ENCODE measurements at places on chromosomes 1 and 21.

DNA sequence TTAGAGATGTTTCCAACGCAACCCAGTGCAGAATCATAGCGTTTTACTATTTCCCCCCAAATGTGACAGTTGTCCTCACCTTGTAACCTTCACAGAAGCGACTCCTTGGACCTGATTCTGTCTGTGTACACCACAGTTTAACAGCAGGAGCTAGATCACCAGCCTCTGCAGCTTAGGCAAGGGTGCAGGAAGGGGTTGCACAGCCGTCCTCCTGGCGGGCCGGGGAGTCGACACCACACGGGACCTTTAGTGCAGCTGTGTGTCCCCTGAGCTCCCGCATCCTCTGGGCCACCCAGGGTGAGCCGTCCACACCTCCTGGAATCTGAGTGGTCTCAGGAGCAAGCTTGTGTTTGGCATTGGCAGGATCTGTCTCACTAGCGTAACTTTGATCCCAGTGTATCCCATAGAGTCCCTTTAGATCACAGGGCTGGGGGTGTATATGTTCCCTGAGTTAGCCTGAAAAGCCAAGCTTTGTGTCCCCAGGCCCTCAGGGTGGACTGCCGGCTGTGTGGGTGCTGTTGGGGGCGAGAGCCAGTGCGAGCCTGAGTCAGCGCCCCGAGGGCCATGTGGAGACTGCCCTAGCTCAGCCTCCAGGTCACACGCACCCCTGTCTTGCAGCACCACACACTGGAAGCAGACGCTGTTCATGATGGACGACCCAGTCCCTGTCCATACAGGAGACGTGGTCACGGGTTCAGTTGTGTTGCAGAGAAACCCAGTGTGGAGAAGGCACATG is 27.5 kb downstream of the PRMT2 start:
- peak; percentile 11 for DNase-seq

- DNase-seq = no peak
These were observed 32.1 kb downstream of the TESK2 start for GRCh38 chr1:45458894-45459293.

- no peak for DNase-seq
These were observed 48.7 kb downstream of the TRIM33 start for GRCh38 chr1:114462341-114462740.

DNA sequence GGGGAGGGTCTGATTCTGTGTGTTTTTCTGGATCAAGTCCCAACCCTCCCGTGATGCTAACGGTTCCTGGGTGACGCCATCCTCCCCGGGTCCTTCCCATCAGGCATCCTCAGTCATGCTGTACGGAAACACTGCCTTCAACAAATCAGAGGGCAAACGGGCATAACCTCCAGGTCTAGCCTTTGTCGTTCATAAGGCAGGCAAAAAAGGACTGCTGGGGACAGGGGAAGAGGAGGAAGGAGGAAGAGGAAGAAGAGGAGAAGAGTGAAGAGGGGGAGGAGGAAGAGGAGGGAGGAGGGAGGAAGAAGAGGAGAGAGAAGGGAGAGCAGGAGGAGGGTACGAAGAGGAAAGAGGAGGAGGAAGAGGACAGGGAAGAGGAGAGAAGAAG is 84.4 kb downstream of the ITPKB start:
- no peak for DNase-seq

- no peak for DNase-seq
These were observed 8.7 kb upstream of the MMEL1 start for GRCh38 chr1:2641381-2642130.

- DNase-seq = no peak
These were observed 8.5 kb downstream of the IGSF8 start for GRCh38 chr1:160089883-160090282.

DNA sequence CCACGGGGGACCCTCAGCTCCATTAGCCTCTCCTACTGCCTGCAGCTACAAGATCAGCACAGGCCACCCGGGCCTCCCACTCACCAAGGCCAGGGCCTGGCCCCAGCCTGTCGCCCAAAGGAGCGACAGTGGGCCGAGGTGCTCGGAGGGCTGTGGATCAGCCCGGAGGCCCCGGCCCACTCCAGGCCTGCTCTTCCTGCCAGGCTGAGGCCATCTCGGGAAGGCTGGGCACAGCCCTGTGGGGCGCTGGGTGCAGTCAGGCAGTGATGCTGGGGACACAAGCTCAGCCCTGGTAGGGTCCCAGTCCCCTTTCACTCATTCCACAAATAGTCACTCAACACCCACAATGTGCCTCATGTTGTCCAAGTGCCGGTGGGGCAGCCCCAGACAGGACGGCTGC is 58.8 kb downstream of the CASZ1 start:
- no peak for DNase-seq

- no peak for DNase-seq
These were observed 200.4 kb downstream of the DNM3 start for GRCh38 chr1:172041742-172042141.

DNA sequence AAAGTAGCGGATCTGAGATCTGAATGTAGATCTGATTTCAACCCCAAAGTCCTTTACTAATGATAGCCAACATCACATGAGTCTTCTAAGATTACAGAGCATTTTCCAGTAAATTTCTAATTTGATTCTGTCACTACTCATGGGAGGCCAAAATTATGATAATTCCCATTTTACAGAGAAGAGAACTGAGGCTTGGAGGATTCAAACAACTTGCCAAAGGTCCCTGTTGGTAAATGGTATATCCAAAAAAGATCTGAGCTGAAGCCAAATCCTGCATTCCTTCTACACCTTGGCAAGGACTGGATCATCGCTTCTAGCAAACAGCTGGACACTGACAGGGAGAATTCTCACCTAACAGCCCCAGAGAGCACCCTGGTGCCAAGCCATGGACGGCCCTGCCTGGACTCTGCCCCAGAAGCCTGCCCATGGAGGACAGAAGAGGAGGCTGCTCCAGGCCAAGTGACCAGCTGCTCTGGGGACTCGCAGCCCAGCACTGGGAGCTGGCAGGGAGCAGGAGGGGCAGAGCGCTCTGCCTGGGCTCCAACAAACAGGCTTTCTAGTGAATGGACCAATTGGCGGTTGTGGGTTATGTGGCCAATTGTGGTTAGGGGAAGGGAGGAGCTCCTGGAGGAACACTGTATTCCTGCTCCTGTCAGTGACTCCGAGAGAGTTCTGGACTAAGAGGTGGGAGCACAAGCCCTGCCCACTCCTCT is 6.4 kb upstream of the CSF1 start:
- DNase-seq = peak; percentile 53

GRCh38 chr1:223403184-223403815 is 10.1 kb downstream of the CCDC185 start:
- DNase-seq = peak; percentile 19

DNA sequence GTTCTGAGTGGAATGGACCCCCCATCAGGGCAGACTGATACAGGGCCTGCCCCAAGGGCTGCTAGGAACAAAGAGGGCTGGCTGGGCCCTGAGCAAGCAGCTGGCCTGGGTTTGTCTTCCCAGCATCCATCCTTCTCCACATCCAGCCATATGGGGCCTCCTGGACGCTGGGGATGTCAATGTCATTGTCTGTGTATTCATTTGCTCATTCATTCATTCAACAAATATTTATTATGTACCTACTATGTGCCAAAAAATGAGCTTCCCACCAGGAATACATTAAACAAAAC is 15.6 kb upstream of the ECE1 start:
- no peak for DNase-seq

GRCh38 chr1:218661411-218661810 is 316.3 kb downstream of the TGFB2 start:
- no peak for DNase-seq

DNA sequence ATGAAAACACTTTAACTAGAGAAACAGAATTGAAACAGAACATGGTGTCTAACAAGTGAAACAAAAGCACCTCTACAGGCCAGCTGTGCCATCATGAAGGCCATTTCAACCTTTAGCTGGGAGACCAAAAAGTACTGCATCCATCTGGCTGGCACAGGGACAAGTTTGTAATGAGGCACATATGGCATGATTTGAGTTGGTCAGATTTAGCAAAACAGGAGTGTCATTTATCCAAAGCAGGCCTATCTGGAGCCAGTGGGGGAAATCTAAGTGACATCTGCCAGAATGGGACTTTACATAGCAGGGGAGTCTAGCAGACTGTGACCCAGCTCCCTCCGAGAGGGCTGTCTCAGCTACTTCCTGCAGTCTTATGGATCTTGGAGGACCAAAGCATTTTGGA is 51.9 kb downstream of the DNTTIP2 start:
- no peak for DNase-seq

GRCh38 chr1:237211031-237211430 is 169.0 kb downstream of the RYR2 start:
- DNase-seq = no peak

GRCh38 chr1:26889551-26890466 is at the start of gene GPN2:
Gene GPN2 (minus strand): TSS chr1:26890283. CDS start chr1:26890096, 187 bp downstream.
- peak; percentile 68 for DNase-seq

GRCh38 chr1:29123887-29124365 is at the start of gene TMEM200B:
Gene TMEM200B (minus strand): TSS chr1:29123903. CDS start chr1:29121828, 2,075 bp downstream.
- DNase-seq = no peak

DNA sequence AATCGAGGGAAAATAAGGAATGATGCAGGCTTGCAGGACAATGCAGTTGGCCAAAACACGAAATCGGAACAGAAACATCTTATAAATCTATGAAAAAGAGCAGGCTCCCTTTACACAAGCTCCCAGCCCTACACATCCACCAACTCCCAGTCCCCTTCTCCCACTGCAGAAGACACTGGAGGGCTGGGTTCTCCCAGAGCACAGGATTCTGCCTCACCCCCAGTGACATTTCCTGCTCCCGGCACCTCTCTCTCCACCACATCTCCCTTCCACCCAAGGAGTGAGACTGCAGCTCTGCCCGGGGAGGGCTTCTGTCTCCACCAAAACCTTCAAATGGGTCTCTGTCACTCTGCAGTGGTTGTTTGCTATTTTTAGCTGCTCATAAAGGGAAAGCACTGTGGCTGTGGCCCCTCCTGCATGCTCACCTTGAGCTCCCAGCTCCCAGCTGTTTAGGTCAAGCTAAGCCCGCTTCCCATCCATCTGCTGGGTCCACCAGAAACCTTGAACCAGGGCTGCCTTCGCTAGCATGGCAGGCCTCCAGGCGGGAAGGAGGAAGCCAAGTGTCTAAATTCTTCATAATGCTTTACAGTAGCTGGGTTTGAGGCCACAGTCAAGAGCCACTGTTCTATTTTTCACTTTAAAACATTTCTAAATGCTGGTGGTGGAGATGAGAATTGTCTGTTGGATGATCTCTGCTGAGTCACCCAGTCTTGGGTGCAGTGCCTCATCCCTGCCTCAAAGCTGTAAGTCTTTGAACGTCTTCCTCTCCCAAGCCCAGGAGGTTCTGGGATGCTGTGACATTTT is 3.3 kb upstream of the C2CD2 start:
- peak; percentile 68 for DNase-seq

GRCh38 chr1:172229942-172230341 is 190.5 kb upstream of the C1orf105 start:
- DNase-seq = no peak

DNA sequence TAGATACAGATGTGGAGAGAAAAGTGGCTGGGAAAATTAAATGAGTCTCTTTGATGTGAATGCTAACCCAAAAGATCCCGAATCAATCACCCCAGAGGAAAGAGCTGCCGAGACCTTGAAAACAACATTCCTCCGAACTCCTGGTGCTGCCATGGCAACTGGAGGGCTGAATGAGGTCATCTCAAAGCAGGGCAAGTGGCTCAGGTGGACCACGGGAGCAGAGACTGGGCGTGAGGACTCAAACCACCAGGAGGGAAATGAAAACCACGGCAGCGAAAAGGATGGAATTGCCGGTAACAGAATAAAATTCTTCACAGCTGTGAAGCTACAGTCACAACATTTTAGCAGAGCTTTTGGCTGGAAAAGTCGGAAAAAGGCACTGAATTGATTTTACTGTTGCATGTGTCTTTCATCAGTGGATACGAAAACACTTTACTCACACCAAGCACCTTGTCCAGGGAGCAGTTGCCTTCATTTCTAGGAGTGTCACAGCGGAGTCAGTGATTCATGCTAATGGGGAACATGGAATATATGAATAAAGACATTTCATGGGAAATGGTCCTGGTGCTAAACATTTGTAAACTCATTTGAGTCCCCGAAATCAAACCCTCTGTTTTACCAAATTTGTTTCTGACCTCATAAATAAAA is 23.2 kb upstream of the BECN2 start:
- peak; percentile 26 for DNase-seq

- peak; percentile 52 for DNase-seq
These were observed 717.9 kb upstream of the CXADR start for GRCh38 chr21:16794950-16795349.

GRCh38 chr1:97137862-97138514 is 416.4 kb downstream of the PTBP2 start:
- peak; percentile 42 for DNase-seq

GRCh38 chr1:231058416-231059109 is 18.5 kb upstream of the FAM89A start:
- DNase-seq = no peak

DNA sequence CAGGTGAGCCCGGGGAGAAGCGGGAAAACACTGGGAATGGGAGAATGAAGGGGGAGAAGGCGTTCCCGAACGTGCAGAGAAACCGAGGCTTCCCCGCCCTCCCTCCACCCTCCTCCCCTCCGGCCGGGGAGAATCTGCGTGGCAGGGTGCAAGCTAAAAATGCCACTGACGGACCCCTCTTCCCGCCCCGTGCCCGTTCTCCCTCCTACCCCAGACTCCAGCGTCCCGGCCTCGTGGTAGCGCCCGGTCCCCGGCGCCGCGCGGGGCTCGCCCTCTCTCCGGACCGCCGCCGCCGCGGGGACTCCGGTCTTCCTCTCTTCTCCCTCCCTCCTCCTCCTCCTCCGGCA is 81.6 kb upstream of the AK4 start:
- no peak for DNase-seq

- DNase-seq = no peak
These were observed 325.6 kb downstream of the TTLL7 start for GRCh38 chr1:83673312-83673711.

GRCh38 chr1:197614916-197615692 is 160.2 kb downstream of the DENND1B start:
- peak; percentile 19 for DNase-seq

DNA sequence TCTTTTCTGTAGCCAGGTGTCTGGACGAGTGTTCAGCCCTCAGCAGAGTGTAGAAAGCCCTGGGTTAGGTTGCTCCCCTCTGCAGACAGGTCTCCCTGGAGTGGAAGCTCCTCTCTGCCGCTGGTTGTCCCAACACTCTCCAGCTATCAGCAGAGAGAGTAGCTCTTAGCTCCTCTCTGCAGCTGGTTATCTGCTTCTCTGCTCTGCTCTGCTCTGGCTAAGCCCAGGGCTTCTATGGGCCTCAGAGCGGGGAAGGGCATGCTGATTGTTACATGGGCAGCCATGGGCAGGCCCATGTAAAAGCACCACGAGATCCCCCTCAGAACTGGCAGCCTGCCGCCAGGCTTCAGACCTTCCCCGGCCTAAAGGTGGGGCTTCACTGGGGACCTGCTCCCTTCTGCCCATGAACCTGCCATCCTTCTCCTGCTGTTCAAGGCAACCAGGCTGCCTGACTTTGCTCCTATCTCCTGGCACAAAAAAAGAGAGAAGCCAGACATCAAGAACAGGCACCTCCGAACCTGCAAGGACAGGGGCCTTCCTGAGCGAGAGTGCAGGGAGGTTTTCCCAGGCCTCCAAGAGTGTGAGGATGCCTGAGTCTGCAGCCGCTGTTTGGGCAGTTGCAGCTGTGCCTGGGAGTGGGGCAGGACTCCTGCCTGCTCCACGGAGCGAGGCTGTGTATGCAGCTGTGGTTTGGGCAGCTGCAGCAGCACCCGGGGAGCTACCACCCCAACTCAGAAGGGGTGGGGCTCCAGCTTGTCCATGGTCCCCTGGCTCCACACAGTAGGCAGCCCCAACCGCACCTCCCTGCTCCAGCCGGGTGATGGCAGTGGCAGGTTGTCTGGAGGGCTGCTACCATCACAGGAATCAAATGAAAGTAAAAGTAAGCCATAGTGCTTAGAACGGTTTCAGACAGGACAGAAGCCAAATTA is 973.7 kb downstream of the LTN1 start:
- DNase-seq = no peak

- DNase-seq = peak; percentile 89
These were observed at the start of gene COG2 for GRCh38 chr1:230642263-230642959. Gene COG2 (plus strand): TSS chr1:230642481. CDS start chr1:230642607, 126 bp downstream.
